Naive thymus-derived CD4-positive, alpha-beta T cell (primary cell): ENCODE measurements at places on chromosomes 2 and 18. TPM values are rescaled to one million over a fixed set of nuclear protein-coding genes. Genes with fewer than 3 reads are reported as not detected.

GRCh38 chr2:28209261-28209691 is 183.4 kb upstream of the FOSL2 start:
- no peak overlapping the region for H3K27ac ChIP-seq
- no peaks in the 10 kb centered on the region for H3K4me1 ChIP-seq
- no peak overlapping the region for H3K4me3 ChIP-seq

Gene CFAP221
- total RNA-seq = not detected

GRCh38 chr2:209682646-209683045 is 89.0 kb upstream of the UNC80 start:
- DNase-seq = no peak
- H3K36me3 ChIP-seq = no peaks in the 10 kb centered on the region
- no peaks in the 10 kb centered on the region for H3K4me1 ChIP-seq
- no peaks in the 10 kb centered on the region for H3K27me3 ChIP-seq
- no peak overlapping the region for H3K27ac ChIP-seq

- H3K27me3 ChIP-seq = no peaks in the 10 kb centered on the region
- no peak for DNase-seq
- H3K4me1 ChIP-seq = peaks cover 39% of the 10 kb centered on the region
- no peak overlapping the region for H3K4me3 ChIP-seq
- H3K27ac ChIP-seq = peak overlapping the region; percentile 97
- H3K36me3 ChIP-seq = peaks cover 34% of the 10 kb centered on the region
These were observed 1.9 kb downstream of the COA5 start for GRCh38 chr2:98606431-98606830.

Gene LIPT1
- 7.7 and 11.4 TPM in 2 replicates for total RNA-seq

- peak; percentile 8 for DNase-seq
- H3K36me3 ChIP-seq = peaks cover 34% of the 10 kb centered on the region
- H3K4me1 ChIP-seq = no peaks in the 10 kb centered on the region
- no peak overlapping the region for H3K4me3 ChIP-seq
These were observed 35.9 kb downstream of the ADI1 start for GRCh38 chr2:3483227-3483985.

DNA sequence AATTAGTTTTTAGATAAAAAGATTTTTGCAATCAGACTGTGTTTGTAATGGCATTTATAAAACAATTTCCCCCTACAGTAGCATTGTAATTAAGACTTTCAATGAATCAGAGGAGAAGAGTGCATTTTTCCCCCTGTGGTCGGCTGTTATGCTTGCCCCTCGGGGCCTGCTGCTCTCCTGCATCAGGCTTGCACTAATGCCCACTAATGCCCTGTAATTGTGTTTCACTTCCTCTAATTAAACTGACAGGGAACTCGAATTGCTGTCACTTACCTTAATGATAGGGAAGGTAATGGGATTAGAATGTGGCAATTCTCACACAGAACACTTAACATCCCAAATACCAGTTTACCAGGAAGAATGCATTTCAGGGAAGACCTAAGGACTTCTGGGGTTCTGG is 61.2 kb upstream of the LRRTM1 start:
- H3K27me3 ChIP-seq = no peaks in the 10 kb centered on the region
- no peak overlapping the region for H3K27ac ChIP-seq
- no peak overlapping the region for H3K4me3 ChIP-seq

- no peaks in the 10 kb centered on the region for H3K36me3 ChIP-seq
- H3K4me3 ChIP-seq = no peak overlapping the region
- H3K4me1 ChIP-seq = no peaks in the 10 kb centered on the region
These were observed 22.7 kb downstream of the CNNM4 start for GRCh38 chr2:96783388-96783787.

DNA sequence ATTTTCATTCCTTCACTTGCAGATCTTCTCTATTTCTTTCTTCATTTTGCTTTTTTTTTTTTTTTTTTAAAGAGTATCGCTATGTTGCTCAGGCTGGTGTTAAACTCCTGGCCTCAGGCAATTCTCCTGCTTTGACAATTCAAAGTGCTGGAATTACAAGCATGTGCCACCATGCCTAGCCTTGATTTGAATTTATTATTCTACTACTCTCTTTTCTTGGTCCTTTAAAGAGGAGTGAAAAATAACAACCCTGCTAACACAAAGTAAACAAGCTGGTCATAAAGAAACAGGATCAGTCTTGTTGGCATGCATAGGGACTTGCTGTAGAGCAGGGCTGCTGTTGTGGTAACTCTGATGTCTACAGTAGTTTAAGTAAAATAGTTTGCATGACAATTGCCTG is 1615.3 kb upstream of the ZEB2 start:
- H3K4me1 ChIP-seq = no peaks in the 10 kb centered on the region
- H3K27me3 ChIP-seq = no peaks in the 10 kb centered on the region
- no peak overlapping the region for H3K4me3 ChIP-seq

GRCh38 chr18:9673296-9674251 is 34.5 kb upstream of the RAB31 start:
- H3K27me3 ChIP-seq = no peaks in the 10 kb centered on the region
- no peaks in the 10 kb centered on the region for H3K36me3 ChIP-seq
- no peak for DNase-seq
- H3K4me1 ChIP-seq = no peaks in the 10 kb centered on the region
- H3K27ac ChIP-seq = no peak overlapping the region
- H3K4me3 ChIP-seq = no peak overlapping the region

- H3K27me3 ChIP-seq = no peaks in the 10 kb centered on the region
- DNase-seq = no peak
- no peak overlapping the region for H3K27ac ChIP-seq
- H3K4me1 ChIP-seq = no peaks in the 10 kb centered on the region
These were observed 1402.0 kb upstream of the PIK3C3 start for GRCh38 chr18:40553029-40553428.

GRCh38 chr2:39875182-39875913 is 96.3 kb upstream of the THUMPD2 start:
- no peaks in the 10 kb centered on the region for H3K27me3 ChIP-seq
- no peak overlapping the region for H3K4me3 ChIP-seq
- H3K27ac ChIP-seq = no peak overlapping the region

DNA sequence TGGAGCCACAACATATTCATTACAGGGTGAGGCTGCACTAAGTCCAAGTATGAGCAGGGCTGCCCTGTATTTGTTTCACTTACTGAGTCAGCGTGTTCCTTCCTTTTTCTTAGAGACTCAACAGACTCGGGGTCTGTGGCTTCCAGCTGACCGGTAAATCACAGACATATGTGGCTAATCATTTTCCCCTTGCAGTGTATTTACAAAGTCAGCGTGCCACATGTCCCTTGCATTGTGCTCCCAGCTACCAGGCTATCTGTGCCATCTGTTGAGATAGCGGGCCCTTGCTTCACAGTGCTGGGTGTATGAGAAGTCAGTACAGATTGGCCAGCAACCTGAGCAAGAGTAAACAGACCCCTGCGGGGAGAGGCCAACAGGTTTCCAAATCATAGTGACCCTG is 254.3 kb downstream of the LRRTM1 start:
- H3K27ac ChIP-seq = no peak overlapping the region
- no peaks in the 10 kb centered on the region for H3K4me1 ChIP-seq
- no peak for DNase-seq

DNA sequence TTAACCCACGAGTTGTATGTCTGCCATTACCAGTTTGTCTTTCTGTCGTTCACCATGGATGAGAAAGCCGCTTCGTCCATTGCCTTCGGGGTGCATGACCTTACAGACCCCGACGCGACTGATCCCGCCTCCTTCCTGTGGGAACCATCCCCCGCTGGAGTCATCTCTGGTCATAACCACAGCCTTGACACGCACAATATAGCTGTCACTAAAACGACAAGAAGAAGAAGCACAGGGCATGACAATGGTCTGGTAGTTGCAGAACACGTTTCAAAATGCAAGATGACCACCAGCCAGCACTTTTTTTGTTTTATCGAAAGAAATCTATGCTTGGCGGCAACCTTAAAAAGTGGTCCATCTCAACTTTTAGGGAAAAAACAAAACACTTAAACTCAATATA is 87.7 kb downstream of the SPRED2 start:
- H3K27me3 ChIP-seq = no peaks in the 10 kb centered on the region
- no peak overlapping the region for H3K4me3 ChIP-seq
- DNase-seq = no peak
- no peaks in the 10 kb centered on the region for H3K36me3 ChIP-seq
- H3K27ac ChIP-seq = no peak overlapping the region

DNA sequence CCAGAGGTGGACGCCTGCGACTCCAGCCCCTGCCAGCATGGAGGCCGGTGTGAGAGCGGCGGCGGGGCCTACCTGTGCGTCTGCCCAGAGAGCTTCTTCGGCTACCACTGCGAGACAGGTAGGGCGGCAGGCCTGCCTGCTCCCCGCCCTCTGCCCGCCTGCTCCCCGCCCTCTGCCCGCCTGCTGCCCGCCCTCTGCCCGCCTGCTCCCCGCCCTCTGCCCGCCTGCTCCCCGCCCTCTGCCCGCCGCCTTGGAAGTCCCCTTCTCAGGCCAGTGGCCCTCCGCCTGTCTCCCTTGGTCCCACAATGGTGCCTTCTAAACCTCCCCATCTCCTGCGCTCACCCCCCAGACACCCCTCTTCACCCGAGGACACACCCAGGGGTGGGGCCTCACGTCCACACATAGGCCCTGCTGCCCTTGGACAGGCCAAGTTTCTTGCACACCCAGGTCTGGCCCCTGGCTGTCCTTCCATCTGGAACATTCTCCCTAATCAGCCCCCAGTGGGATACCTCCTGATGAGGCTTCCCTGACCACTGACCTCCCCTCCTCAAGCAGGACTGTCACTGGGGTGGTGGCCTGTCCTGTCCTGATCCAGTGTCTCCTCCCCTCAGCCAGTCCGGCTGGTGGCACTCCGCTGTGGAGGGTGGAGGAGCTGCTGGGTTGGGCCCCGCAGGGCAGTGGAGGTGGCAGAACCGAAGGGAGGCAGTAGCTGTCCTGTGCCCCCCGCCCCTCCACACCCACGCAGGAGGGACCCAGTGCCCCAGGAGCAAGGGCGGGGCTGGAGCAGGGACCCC is 37.9 kb downstream of the MTERF4 start:
- no peaks in the 10 kb centered on the region for H3K27me3 ChIP-seq
- no peak overlapping the region for H3K27ac ChIP-seq
- no peak overlapping the region for H3K4me3 ChIP-seq
- H3K4me1 ChIP-seq = peaks cover 8% of the 10 kb centered on the region

- DNase-seq = peak; percentile 66
- H3K27ac ChIP-seq = no peak overlapping the region
- no peak overlapping the region for H3K4me3 ChIP-seq
- H3K27me3 ChIP-seq = no peaks in the 10 kb centered on the region
- no peaks in the 10 kb centered on the region for H3K36me3 ChIP-seq
These were observed 158.4 kb downstream of the SETBP1 start for GRCh38 chr18:44838971-44839666.

DNA sequence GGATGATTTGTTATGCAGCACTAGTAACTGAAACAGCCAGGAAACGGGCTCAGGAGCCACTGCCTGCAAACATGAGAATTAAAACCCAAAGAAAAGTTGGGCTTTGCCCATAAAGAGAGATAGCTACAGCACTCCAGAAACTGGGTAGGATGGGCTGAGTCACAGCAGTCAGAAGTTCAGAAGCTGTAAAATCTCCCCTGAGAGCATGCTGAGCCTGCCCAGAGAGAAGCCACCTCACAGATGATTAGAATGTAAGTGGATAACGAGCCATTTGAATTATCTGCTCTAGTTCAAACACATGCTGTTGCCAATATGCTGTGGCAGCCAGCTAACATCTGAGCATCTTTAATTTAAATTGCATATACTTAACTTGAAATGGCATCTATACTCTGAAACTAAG is 388.1 kb upstream of the ACVR2A start:
- no peaks in the 10 kb centered on the region for H3K36me3 ChIP-seq
- no peak for DNase-seq
- no peaks in the 10 kb centered on the region for H3K4me1 ChIP-seq
- no peaks in the 10 kb centered on the region for H3K27me3 ChIP-seq
- no peak overlapping the region for H3K27ac ChIP-seq
- H3K4me3 ChIP-seq = no peak overlapping the region

Gene PSMA8
- 0.48 and 0.56 TPM in 2 replicates for total RNA-seq

GRCh38 chr2:18096836-18097405 is 218.5 kb downstream of the KCNS3 start:
- no peak for DNase-seq
- H3K4me3 ChIP-seq = no peak overlapping the region
- no peaks in the 10 kb centered on the region for H3K4me1 ChIP-seq
- H3K36me3 ChIP-seq = no peaks in the 10 kb centered on the region
- H3K27ac ChIP-seq = no peak overlapping the region
- H3K27me3 ChIP-seq = no peaks in the 10 kb centered on the region

GRCh38 chr2:206392118-206392517 is 51.2 kb upstream of the ADAM23 start:
- no peak overlapping the region for H3K4me3 ChIP-seq
- DNase-seq = no peak
- H3K36me3 ChIP-seq = no peaks in the 10 kb centered on the region
- H3K27me3 ChIP-seq = no peaks in the 10 kb centered on the region
- no peak overlapping the region for H3K27ac ChIP-seq

Gene ORMDL1
- total RNA-seq = 208 TPM

Gene SMAD7
- total RNA-seq = 21.2 TPM

Gene SCN1A
- not detected for total RNA-seq

Gene OSR1
- not detected for total RNA-seq

- no peak for DNase-seq
- H3K36me3 ChIP-seq = no peaks in the 10 kb centered on the region
- no peaks in the 10 kb centered on the region for H3K27me3 ChIP-seq
- no peaks in the 10 kb centered on the region for H3K4me1 ChIP-seq
- H3K27ac ChIP-seq = no peak overlapping the region
These were observed 198.9 kb downstream of the SMAD7 start for GRCh38 chr18:48751727-48752468.
